ENCODE measurements at places on chromosomes 5 and 9.

GRCh38 chr9:108245901-108246300, 609.9 kb downstream of the ACTL7B start:
- DNase-seq, result no peak

DNA sequence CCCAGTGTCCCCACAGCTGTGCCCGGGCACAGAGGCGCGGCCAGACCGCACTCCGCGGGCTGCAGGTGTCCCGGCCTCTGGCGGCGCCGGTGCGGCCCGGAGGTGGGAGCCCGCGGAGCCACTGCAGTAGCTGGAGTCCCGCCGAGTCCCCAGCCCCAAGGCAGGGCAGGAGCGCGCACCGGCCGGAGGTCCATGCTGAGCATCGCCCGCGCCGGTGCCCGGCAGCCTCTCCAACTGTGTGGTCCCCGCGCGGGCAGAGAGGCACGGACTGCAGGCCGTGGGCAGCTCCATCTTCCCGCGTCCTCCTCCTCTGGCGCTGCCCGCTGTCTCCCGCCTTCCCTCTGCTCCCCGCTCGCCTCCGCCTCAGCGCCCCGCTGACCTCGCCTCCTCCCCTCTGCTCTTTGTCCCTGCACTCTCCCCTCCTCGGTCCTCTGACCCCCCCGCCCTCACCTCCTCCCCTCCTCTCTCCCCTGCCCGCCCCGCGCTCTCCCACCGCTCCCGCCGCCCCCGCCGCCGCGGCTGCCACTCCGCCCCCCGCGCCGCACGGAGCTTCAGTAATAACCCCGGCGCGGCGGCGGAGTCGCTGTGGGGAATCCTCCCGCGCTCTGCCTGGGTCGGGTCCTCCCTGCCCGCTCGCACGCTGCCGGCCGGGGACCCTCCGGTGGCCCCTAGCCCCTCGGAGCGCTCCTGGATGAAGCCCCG, at the start of gene ADAMTS16:
ADAMTS16 (plus strand) TSS at position 554 of the 702 bp plus-strand sequence; CDS start at position 692, 138 bp downstream.
- no peak for DNase-seq

DNA sequence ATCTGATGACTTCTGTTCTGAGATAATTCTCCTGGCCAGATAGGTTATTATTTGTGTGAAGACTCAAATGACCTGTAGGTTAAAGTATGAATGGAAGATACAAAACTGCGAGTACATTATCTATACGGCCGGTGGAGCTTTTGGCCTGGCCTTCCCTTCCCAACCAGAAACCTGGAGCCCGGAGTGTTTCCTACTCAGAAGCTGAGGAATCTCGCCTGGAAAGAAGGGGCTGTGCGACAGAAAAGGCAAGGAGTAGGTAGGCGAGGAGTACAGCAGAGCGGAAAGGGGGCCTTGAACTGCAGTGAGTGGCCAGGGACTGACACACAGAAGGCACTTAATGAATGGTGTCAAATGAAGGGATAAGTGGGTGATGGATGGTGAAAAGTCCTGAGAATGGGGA, 34.6 kb downstream of the ANGPTL2 start:
- DNase-seq, result no peak

- no peak for DNase-seq
These were observed 69.3 kb upstream of the IRX4 start for GRCh38 chr5:1952021-1952420.

DNA sequence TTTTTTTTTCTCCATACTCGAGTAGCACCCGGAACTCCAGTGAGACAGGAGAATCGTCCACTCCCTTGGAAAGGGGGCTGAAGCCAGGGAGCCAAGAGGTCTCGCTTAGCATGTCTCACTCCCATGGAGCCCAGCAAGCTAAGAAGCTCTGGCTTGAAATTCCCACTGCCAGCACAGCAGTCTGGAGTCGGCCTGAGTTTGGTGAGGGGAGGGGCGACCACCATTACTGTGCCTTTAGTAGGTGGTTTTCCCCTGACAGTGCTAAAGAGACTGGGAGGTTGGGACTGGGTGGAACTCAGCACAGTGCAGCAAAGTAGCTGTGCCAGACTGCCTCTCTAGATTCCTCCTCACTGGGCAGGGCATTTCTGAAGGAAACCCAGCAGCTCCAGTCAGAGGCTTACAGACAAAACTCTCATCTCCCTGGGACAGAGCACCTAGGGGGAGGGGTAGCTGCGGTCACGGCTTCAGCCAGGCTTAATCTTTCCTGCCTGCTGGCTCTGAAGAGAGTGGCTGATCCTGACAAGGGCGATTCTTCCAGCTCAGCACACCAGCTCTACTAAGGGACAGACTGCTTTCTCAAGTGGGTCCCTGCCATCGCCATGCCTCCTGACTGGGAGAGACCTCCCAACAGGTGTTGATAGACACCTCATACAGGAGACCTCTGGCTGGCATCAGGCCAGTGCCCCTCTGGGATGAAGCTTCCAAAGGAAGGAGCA, 414.5 kb upstream of the ZNF608 start:
- DNase-seq, result no peak

DNA sequence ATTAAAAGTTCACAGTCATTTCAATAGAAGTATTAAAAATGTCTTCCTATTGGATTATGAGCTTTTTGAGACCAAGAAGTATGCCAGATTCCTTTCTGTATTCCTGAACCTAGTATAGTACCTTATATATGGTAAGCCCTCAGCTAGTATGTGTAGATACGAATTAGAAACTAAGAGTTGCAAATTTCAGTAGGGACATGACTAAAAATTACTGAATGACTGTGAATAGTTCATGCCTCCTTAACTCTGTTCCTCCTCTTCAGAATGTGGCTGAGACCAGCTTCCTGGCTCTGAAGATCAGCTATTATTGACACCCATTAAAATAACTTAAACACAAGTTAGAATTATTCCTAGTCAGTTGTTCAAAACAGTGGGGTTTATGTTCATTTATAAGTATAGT, 19.7 kb downstream of the KDM3B start:
- no peak for DNase-seq

DNA sequence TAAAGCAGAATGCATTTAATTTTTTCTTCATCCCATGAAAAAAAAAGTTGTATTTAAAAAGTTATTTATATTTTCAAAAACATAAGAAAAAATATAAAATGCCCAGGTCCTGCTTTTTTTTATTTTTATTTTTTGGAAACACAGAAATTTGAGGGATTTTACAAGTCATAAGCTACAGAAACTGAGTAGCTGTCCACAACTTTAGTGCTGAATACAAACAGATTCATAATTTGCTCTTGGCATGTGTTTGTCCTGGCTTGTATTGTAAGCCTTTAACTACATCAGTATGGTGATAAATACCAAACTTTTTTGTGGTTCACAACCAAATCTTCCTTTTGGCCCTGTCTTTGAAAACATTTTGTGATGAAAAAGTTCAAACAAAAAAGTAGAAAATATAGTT, 7.5 kb upstream of the PLCXD3 start:
- no peak for DNase-seq

DNA sequence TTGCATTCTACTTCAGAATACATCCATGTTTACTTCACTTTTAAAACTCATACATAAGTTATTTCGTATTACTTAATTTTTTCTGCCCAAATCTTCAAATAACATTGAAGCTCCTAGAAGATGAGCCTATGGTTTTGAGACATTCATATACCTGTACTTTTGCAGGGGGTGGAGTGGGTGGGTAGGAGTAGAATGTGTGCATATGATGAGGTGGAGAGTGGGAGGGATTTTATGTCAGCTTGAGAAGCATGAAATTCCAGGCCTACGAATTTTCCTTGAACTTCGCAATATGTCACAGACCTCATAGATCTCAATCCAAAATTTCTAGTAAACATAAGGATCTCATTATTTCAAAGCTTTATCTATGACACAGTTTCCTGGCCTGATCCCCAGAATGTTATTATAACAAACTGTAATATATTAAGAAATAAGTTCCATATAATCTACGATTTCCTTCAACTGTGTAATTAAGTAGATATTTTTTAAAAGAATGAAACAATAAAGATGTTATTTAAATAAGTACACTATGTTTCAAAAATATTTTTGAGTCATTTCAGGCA, 19.7 kb upstream of the MOB3B start:
- DNase-seq, result no peak

- DNase-seq, result no peak
These were observed 444.8 kb downstream of the TLR4 start for GRCh38 chr9:118148990-118149389.

GRCh38 chr9:69276775-69277174, 48.2 kb upstream of the ENTREP1 start:
- no peak for DNase-seq

DNA sequence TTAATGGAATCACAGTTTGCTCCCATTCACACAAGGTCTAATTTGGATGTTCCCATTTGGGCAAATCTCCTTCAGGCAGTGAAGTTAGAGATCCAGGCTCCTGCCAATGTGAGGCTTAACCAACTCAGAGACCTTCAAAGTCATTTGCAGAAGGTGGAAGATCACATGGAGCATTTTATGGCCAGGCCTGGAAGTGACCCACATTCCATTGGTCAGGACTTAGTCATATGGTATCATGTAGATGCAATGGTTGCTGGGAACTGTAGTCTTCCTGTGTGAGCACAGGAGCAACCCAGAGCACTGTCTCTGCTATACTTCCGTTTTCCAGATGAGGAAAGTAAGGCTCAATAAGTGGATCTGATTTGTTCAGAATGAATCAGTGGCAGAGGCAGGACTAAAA, 292.7 kb upstream of the SMARCA2 start:
- DNase-seq, result no peak

- DNase-seq, result no peak
These were observed 206.6 kb upstream of the RASA1 start for GRCh38 chr5:87061046-87061445.

DNA sequence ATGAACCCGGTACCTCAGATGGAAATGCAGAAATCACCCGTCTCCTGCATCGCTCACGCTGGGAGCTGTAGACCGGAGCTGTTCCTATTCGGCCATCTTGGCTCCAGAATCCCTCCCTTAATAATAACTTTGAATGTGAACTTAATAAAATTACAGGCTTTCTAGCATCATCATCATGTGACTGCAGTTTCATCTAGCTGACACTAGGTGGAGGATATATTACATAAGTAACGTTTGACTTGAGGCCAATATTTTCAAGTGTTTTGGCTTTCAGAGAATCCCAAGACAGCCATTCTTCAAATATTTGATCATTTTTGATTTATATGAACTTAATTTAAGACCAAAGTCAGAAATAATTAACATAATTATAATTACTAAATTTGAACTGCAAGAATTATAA, 474.9 kb upstream of the CDH10 start:
- no peak for DNase-seq

- no peak for DNase-seq
These were observed 348.4 kb upstream of the SLC30A5 start for GRCh38 chr5:68745448-68745847.

DNA sequence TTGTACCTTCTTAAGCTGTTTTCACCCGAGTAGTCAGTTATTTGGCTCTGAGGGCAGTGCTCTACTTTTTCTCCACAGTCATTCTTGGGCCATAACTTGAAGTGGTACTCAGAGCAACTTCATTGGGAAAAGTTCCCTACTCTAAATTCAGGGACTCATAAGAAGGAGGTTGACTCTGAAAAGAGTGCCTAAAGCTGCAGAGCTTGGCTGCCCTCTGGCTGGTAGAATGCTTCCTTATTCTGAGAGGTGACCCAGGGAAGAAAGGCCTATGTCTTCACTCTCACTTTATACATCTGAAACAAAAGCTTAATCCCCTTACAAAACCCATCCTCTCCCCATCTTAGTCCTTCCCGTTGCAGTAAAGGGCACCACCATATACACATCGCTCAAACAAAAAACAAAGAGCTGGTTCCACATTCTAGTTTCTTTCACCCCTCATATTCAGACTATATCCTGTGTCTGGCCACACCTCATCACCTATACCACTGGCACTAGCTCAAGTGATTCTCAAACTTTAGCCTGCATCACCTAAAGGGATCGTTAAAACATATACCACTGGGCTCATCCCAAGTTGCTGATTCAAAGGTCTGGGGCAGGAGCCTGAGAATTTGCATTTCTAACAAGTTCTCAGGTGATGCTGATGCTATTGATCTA, 7.9 kb downstream of the IGIP start:
- DNase-seq, result no peak

- DNase-seq, result no peak
These were observed 143.4 kb downstream of the TENT4A start for GRCh38 chr5:6856653-6857052.

DNA sequence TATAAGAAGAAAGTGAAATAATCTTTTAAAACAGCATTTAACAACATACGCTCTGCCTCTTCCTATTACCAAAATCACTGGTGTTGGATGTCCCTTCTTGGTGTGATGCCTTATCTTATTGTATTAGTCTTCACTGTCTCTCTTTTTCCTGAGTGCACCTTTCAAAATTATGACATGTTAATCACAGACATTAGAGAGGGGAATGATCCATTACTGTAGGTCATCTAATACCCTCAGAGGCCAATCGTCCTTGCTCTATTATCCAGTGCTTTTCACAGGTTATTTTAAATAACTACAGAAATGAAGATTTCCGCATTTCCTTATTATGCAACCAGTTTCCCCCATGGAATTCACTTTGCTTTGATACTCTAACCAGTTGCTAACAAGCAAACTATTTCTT, 1292.7 kb downstream of the MAT2B start:
- no peak for DNase-seq

GRCh38 chr5:138805096-138805495, 51.9 kb downstream of the CTNNA1 start:
- peak; percentile 9 for DNase-seq

GRCh38 chr5:39076757-39077728, 2.8 kb upstream of the RICTOR start:
- no peak for DNase-seq

GRCh38 chr9:16294133-16294770, 576.2 kb downstream of the BNC2 start:
- DNase-seq, result no peak

- DNase-seq, result no peak
These were observed 177.1 kb downstream of the NR3C1 start for GRCh38 chr5:143226361-143226760.

DNA sequence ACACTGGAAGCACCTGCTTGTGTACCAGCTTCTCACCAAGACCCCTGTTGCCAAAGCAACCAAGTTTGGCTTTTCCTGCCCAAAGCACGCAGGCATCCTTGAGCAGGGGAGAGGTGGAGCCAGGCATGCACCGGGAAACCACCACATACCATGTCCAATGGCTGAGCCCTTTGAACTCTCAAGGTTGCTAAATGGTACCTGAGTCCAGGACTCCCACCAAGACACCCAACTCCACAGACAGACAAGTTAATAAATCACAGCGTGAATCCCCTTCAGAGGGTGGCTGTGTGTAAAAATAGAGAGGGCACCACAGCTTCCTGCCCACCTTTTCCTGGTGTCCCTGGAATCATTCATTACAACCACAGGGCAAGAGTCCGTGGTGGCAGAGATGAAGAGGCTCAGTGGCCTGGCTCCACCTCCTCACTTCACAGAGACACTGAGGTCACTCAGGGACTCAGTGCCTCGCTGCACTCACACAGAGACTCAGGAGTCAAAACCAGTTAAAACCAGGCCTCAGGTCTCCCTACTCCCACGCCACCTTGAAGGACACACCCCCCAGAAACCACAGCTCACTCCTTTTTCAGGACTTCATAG, 143.7 kb downstream of the C5orf15 start:
- no peak for DNase-seq

DNA sequence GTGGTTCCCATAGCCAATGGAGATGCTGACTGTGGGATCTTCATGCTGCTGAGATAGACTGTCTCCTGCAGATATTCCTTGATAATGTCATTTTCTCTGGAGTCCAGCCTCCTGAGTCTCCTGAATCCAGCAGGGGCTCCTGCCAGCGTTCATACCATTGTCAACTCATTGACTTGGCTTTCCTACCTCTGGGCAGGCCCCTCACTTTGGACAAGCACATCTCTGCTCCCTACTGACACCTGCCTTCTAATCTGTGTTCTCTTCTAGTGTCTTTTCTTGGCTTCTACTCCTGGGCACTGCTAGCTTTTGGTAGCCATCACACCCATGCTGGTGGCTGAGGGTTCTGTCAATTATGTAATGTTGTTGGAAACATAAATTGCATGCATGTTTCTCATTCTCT, 138.0 kb downstream of the ADCY2 start:
- no peak for DNase-seq

Data from large intestine (tissue), 12 donors.